ENCODE measurements at places on chromosomes 5 and 9.

GRCh38 chr5:77928776-77929300 lies 152.7 kb upstream of the TBCA start:
- no peak overlapping the region for H3K4me3 ChIP-seq
- H3K4me1 ChIP-seq = peaks cover 8% of the 10 kb centered on the region
- H3K36me3 ChIP-seq = peaks cover 2% of the 10 kb centered on the region
- H3K27me3 ChIP-seq = peaks cover 9% of the 10 kb centered on the region
- no peak overlapping the region for H3K27ac ChIP-seq

DNA sequence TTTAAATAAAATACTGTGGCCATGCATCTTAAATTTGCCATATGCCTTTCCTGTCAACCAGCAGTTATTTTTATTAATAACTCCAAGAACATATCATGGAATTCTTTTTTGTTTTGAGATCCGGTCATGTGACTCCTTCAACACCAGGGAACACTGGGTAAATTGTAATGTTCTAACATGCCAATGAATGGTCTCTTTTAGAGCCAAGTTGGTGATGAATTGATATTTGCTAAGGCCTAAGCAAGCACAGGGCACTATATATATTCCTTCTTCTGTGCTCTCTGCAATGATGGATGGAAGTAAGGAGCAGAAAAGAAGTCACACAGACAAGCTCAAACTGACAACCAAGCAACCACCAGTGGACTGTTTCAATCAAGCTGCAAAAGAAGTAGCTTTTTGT lies 124.0 kb downstream of the EFNA5 start:
- peaks cover 7% of the 10 kb centered on the region for H3K27me3 ChIP-seq
- H3K27ac ChIP-seq = no peak overlapping the region
- H3K4me3 ChIP-seq = no peak overlapping the region
- H3K36me3 ChIP-seq = no peaks in the 10 kb centered on the region
- DNase-seq = no peak
- H3K4me1 ChIP-seq = no peaks in the 10 kb centered on the region

DNA sequence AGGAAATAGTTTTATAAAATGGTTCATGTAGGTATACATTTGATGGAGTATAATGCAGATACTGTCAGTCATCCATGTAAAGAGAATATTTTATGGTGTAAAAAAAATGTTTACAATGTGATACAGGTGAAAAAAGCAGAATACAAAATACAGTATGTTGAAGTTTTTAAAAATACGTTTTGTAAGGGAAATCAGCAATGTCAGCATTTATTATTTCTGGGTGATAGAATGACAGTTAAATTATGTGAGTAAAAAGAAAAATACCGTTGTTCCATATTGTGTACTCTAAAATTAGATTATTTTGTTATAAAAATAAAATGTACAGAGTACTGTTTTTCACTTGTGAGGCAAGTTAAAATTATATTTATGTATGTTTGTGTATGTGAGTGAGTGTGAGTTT lies 69.0 kb downstream of the UBE2R2 start:
- DNase-seq = no peak
- H3K27ac ChIP-seq = no peak overlapping the region
- no peaks in the 10 kb centered on the region for H3K27me3 ChIP-seq
- H3K4me1 ChIP-seq = peaks cover 3% of the 10 kb centered on the region
- no peak overlapping the region for H3K4me3 ChIP-seq

GRCh38 chr5:15344954-15345353 lies 155.0 kb upstream of the FBXL7 start:
- no peaks in the 10 kb centered on the region for H3K36me3 ChIP-seq
- no peak for DNase-seq

GRCh38 chr5:43498581-43498980 lies 14.9 kb upstream of the TMEM267 start:
- H3K4me1 ChIP-seq = no peaks in the 10 kb centered on the region
- DNase-seq = no peak
- no peak overlapping the region for H3K4me3 ChIP-seq
- H3K27ac ChIP-seq = no peak overlapping the region

DNA sequence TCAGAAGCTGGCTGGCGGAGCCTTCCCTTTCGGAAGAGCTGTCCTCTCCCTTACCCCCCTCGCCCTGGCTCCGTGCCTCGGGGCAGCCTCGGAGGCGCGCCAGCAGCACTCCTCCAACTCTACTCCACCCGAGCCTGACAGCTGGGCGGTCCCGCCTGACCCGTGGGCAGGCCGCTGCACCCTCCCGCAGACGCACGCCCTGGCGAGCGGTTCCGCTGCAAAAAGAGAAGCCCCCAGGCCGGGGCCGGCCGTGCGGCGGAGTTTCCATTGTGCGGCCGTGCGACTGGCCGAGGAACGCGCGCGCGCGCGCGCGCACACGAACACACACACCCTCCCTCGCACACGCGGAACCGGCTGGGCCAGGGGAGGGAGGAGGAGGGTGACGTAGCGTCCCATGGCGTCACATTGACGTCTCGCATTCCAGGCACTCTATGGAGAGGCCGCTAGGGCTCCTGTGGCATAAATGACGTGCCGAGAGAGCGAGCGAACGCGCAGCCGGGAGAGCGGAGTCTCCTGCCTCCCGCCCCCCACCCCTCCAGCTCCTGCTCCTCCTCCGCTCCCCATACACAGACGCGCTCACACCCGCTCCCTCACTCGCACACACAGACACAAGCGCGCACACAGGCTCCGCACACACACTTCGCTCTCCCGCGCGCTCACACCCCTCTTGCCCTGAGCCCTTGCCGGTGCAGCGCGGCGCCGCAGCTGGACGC lies at the start of gene NR4A3:
TSS of gene NR4A3 (plus strand) at position 490 of the 713 bp plus-strand sequence. CDS start 6,158 bp downstream, outside the sequence.
- peaks cover 86% of the 10 kb centered on the region for H3K27me3 ChIP-seq
- peak; percentile 92 for DNase-seq
- H3K36me3 ChIP-seq = no peaks in the 10 kb centered on the region
- H3K4me3 ChIP-seq = peak within 1 kb of the TSS; percentile 92
- H3K27ac ChIP-seq = peak within 1 kb of the TSS; percentile 90

DNA sequence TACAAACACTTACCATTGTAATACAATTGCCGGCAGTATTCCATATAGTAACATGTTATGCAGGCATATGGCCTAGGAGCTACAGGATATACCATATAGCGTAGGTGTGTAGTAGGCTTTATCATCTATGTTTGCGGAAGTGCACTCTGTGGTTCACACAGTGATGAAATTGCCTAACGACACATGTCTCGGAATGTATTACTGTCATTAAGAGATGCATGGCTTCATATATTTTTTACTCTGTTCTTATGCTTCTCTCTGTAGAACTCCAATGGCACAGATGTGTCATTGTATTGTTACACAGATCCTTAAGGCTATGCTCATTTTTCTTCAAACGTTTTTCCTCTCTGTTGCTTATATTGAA lies 19.2 kb upstream of the ANKRD18A start:
- H3K27ac ChIP-seq = no peak overlapping the region
- H3K27me3 ChIP-seq = peaks cover 4% of the 10 kb centered on the region
- no peak for DNase-seq
- no peaks in the 10 kb centered on the region for H3K4me1 ChIP-seq

DNA sequence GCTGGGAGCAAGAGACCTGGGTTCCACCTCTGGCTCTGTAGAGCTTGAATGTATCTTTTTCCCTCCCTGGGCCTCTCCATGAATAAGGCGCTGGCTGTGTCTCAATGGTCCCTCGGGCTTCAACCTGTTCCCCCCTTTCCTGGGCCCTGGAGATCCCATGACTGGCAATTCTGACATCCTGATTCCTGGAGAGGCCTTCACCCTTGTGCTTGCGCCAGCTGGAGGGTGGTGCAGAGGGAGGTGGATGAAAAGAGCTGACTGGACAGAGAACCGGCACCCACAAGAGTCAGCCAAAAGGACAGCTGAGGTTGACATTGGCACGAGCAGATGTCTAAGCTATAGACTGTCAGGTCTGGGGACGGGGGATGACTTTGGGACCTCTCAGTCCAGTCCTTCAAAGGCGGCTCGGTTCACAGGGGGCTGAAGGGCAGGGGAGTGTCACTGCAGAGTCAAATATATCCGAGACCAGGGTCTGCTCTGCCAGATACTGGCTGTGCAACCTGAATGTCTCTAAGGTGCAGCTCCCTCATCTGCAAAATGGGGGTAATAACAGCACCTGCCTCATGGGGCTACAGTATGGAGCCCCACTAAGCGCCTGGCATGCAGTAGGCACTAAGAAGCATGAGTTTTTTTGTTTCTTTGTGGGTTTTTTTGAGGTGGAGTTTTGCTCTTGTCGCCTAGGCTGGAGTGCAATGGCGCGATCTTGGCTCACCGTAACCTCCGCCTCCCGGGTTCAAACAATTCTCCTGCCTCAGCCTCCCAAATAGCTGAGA lies 13.8 kb downstream of the DNM1 start:
- no peaks in the 10 kb centered on the region for H3K36me3 ChIP-seq
- no peak for DNase-seq
- H3K27me3 ChIP-seq = peaks cover 70% of the 10 kb centered on the region
- H3K4me1 ChIP-seq = peaks cover 14% of the 10 kb centered on the region

- H3K27ac ChIP-seq = no peak overlapping the region
- no peak for DNase-seq
Observed at GRCh38 chr9:110546411-110546871, 33.1 kb downstream of the SVEP1 start.

DNA sequence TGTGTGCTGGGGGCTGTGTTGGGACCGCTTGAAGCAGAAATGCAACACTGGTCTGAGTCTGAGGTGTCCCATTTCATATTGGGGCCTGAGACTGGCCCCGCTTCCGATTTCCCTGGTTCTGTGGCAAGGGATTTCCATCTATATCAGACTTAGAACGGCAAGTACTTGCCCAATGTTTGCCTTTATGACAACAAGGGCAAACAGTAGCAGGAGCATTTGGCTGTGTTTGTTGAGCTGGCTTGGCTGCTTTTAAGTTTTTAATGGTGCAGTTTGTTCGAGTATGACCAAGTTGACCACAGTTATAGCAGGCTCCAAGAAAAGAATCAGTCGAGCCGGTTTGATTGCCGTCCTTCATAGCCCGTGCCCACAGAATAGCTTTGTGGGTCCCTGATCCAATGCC lies 17.0 kb downstream of the HSDL2 start:
- H3K36me3 ChIP-seq = peaks cover 7% of the 10 kb centered on the region
- DNase-seq = no peak
- no peak overlapping the region for H3K27ac ChIP-seq
- H3K27me3 ChIP-seq = no peaks in the 10 kb centered on the region

- H3K27me3 ChIP-seq = peaks cover 16% of the 10 kb centered on the region
- H3K4me3 ChIP-seq = no peak overlapping the region
- DNase-seq = no peak
- peaks cover 2% of the 10 kb centered on the region for H3K4me1 ChIP-seq
- no peak overlapping the region for H3K27ac ChIP-seq
Observed at GRCh38 chr5:124655921-124656511, 90.4 kb downstream of the ZNF608 start.

GRCh38 chr9:112278152-112278551 lies 55.3 kb downstream of the PTBP3 start:
- peaks cover 14% of the 10 kb centered on the region for H3K4me1 ChIP-seq
- H3K27me3 ChIP-seq = no peaks in the 10 kb centered on the region
- H3K36me3 ChIP-seq = peaks cover 29% of the 10 kb centered on the region
- no peak overlapping the region for H3K27ac ChIP-seq

DNA sequence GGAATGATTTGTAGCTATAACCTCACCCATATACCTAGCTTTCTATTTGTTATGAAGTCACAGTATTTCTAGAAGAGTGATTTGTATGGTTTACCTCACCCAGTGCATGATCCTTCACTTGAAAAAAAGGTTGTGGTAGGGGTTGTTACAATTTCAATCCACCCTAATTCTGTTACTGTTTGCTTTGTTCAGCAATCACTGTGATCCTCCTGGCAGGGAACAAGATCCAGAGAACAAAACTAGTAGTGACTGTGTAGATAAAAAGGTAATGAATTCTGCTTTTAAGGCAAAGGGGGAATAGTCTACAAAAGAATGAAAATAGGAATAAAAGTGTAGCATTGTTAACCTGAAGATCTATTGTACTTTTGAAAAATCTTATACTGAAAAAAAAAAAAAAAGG lies 191.3 kb upstream of the SH3GL2 start:
- H3K4me1 ChIP-seq = no peaks in the 10 kb centered on the region
- no peak overlapping the region for H3K27ac ChIP-seq
- H3K36me3 ChIP-seq = no peaks in the 10 kb centered on the region
- H3K4me3 ChIP-seq = no peak overlapping the region
- H3K27me3 ChIP-seq = no peaks in the 10 kb centered on the region

GRCh38 chr5:56091664-56092063 lies 96.9 kb upstream of the IL6ST start:
- H3K36me3 ChIP-seq = peaks cover 14% of the 10 kb centered on the region
- H3K4me1 ChIP-seq = peaks cover 75% of the 10 kb centered on the region
- peak overlapping the region; percentile 82 for H3K27ac ChIP-seq
- DNase-seq = no peak
- H3K4me3 ChIP-seq = peak overlapping the region; percentile 8
- H3K27me3 ChIP-seq = no peaks in the 10 kb centered on the region

DNA sequence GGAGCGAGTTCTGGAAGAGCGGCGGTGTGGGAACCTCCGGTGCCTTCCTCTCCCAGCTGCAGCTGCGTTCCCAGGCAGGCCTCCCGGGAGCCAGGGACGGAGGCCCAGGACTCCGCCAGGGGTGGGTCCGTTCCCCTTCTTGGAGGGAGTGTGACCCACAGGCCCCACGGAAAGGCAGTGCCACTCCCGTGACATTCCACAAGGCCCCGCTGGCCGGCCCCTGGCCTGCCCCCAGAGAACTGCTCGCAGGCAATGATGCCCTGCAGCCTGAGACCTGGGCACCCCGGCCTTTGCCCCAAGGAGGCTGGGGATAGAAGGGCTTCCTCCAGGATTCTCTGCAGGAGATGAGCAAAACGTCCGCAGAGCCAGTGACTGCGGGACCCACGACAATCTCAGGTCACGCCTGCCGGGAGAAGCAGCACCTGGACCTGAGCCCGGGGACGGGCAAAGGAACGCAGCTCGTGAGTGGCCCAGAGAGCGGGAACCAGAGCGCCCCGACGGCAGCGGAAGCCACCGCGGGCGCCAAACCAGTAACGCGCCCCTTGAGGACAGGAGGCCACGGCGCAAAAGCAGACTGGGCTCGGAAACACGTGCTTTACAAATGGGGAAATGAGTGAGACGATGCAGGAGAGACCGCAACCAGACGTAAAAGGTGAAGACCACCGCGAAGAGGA lies 9.3 kb downstream of the OBP2B start:
- H3K4me3 ChIP-seq = peak overlapping the region; percentile 46
- peak; percentile 42 for DNase-seq
- H3K4me1 ChIP-seq = peaks cover 4% of the 10 kb centered on the region
- peaks cover 20% of the 10 kb centered on the region for H3K27me3 ChIP-seq

- H3K4me1 ChIP-seq = no peaks in the 10 kb centered on the region
- no peaks in the 10 kb centered on the region for H3K36me3 ChIP-seq
- no peak overlapping the region for H3K27ac ChIP-seq
- no peak for DNase-seq
Observed at GRCh38 chr9:135584934-135585333, 23.4 kb downstream of the PAEP start.

- H3K27ac ChIP-seq = no peak overlapping the region
- H3K27me3 ChIP-seq = no peaks in the 10 kb centered on the region
- no peak overlapping the region for H3K4me3 ChIP-seq
- no peaks in the 10 kb centered on the region for H3K4me1 ChIP-seq
Observed at GRCh38 chr5:147145328-147145727, 89.5 kb upstream of the STK32A start.

- H3K36me3 ChIP-seq = peaks cover 32% of the 10 kb centered on the region
- H3K27me3 ChIP-seq = no peaks in the 10 kb centered on the region
- H3K4me1 ChIP-seq = peaks cover 30% of the 10 kb centered on the region
Observed at GRCh38 chr5:103208460-103208859, 50.1 kb upstream of the MACIR start.
